ENCODE measurements at places on chromosomes 12 and 14.
A peak's percentile ranks its signal among the peaks of the same experiment; 100 is the strongest.

- DNase-seq = no peak
These were observed 61.8 kb downstream of the TSPAN9 start for GRCh38 chr12:3138941-3139511.

GRCh38 chr14:54169254-54169924 is 212.8 kb upstream of the BMP4 start:
- DNase-seq = no peak

GRCh38 chr12:15842108-15842507 is 40.1 kb upstream of the STRAP start:
- DNase-seq = no peak

DNA sequence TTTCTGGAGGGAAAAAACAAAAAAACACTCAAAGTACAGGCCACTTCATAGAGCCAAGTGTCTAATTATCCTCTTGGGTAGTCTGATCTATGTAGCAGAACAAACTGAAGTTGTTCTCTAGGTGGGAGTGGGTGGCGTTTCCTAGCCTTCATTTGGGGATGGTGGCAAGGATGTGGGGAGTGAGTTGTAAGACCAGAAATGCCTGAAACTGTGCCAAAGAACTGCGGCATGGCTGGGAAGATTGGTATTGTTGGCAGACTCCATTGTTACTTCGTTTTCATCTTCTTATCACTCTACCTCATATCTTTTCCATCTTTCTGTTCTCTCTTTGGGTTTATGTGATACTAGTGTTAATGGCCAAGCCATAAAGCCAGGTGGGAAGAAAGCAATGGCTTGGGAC is 177.3 kb upstream of the DDHD1 start:
- no peak for DNase-seq

GRCh38 chr14:71803539-71804260 is 128.5 kb upstream of the RGS6 start:
- no peak for DNase-seq

DNA sequence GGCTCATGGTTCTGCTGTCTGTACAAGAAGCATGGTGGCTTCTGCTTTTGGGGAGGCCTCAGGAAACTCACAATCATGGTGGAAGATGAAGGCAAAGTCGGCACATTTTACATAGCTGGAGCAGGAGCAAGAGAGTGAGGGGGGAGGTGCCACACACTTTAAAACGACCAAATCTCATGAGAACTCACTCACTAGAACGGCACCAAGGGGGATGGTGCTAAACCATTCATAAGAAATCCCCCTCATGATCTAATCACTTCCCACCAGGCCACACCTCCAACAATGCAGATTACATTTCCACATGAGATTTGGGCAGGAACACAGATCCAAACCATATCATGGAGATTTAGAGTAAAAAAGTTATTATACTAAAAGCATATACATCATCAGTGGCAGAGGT is 13.6 kb upstream of the LEMD3 start:
- no peak for DNase-seq

- DNase-seq = no peak
These were observed 22.8 kb downstream of the PPP1R12A start for GRCh38 chr12:79911889-79912656.

DNA sequence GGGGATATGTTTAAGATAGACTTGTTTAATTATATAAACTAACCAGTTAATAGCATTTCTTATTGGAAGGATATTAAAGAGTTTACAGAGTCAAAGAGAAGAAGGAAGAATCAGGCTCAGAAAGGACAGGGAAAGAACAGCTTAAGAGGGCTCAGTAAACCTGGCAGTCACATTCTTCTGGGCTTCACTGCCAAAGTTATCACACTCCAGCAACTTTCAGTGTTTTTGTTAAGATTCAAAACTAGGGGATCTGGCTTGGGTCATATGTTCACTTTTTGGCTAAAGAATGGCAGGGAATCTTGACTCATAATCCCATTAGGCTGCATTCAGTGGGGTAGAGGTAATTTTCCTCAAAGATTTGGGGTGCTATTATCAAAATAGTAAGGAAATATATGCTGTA is 312.3 kb downstream of the RAD51B start:
- DNase-seq = no peak

DNA sequence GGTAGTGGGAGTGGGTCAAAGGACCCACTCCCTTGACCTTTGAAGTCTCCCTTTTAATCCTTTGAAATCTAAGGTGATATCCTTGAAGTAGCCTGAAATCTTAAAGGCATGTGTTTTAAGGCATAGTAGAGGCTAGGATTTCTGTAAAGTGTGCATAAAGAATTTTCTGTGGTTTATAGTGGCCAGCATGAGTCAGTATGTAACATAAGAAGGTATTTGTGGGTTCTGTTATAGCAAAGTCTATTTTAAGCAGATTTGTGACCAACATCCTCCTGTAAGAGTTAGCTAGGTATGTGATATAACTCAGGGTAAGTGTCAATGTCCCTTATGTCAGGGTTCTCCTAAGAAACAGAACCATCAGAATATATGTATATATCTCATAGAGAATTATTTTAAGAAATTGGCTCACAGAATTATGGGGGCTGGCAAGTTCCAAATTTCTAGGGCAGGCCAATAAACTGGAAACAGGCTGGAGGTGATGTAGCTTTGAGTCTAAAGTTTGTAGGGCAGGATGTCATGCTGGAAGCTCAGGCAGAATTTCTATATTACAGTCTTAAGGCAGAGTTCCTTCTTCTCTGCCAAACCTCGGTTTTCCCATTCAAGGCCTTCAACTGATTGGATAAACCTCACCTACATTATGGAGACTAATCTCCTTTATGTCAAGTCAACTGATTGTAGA is 18.7 kb upstream of the EPYC start:
- no peak for DNase-seq

- no peak for DNase-seq
These were observed 137.7 kb upstream of the FGD4 start for GRCh38 chr12:32261638-32262037.

DNA sequence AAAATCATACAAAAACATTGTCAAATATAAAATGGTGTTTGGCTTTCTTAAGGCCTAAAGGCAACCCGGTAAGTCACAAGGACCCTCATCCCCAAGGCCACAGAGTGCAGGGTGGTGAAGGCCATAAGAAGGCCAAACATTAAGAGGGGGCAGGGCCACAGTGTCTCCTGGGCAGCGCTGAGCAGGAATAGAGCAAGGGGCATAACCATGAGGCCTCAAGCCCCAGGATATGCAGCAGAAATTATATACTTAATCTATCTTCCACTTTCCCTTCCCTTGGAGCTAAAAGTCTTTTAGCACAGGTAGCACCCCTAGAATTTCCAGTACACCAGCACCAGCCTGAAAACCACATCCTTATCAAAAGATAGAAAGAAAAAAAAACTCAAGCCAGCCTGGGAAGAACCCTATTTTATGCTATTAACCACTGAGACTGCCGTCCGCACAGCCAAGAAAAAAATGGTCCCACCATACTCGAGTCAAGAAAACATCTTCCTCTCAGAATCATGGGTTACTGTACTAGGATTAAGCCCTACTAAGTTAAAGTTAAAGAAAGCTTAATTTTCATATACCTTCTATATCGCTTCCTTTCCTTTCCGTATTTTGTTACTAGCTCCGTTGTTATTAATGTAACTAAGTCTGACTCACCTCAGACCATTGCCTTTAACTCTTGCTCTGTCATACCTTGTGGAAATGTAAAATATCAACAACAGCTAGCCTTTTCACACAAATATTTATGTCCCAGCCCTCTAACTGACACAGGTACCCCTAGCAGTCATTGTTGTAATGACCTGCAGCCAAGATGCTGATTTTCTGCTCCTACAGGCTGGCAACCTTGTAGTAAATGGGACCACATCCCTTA is 20.1 kb downstream of the KLRK1 start:
- DNase-seq = no peak

DNA sequence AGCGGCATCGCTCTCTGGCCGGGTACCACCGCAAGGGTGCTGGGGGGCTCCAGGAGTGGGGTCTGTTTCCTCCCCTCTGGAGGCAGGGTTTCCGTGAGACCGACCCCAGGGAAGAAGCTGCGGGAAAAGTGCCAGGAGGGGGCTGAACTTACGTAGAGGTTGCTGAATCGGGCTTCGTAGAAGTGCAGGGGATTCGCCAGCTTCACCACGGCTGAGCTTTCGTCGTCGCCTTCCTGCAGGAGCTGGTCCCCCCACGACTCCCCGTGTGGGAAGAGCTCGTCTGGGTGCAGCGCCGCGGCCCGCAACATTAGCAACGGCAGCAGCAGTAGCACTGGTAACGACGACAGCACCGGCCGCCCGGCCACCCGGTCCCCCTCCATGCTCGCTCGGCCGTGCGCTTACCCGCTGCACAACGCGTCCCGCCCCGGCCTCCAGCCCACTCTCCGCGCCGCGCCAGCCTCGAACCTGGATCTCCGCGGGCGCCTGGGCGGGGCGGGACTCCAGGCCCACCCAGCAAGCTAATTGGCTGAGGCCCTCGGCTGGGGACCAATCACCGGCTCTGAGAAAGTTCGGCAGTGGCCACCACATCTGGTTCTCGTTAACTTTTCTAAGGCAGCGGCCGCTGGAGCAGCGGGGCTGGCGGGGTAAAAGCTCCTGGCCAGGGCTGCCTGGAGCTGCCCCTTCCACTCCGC is at the start of gene NID2:
Gene NID2 (minus strand): TSS at position 445 of the 692 bp plus-strand sequence. CDS start 65 bp downstream, at position 380.
- DNase-seq = peak; percentile 20

- no peak for DNase-seq
These were observed 152.8 kb upstream of the DHRS4 start for GRCh38 chr14:23800811-23801210.

DNA sequence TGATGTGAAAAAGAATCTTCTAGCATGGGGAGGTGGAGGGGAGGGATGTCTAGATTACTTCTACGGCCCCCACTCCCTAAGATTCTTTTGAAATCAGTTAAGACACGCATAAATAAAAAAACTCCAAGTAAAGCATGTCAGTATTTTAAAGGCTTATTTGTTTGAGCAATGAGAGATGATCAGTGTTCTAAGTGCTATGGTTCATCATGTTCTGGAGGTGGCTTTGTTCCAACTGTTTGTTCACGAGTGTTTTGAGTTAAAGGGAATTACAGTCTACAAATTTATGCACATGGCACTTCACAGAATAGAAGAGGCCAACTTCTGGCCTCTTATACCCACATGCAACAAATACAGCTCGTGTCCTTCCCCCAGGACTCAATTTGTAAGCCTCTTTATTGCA is 394.9 kb downstream of the RAD51B start:
- DNase-seq = no peak

GRCh38 chr12:112496496-112496895 is 77.7 kb downstream of the PTPN11 start:
- no peak for DNase-seq

GRCh38 chr12:111840807-111841206 is 1.2 kb upstream of the MAPKAPK5 start:
- DNase-seq = no peak

- no peak for DNase-seq
These were observed 112.0 kb downstream of the SLC5A8 start for GRCh38 chr12:101097829-101098580.

DNA sequence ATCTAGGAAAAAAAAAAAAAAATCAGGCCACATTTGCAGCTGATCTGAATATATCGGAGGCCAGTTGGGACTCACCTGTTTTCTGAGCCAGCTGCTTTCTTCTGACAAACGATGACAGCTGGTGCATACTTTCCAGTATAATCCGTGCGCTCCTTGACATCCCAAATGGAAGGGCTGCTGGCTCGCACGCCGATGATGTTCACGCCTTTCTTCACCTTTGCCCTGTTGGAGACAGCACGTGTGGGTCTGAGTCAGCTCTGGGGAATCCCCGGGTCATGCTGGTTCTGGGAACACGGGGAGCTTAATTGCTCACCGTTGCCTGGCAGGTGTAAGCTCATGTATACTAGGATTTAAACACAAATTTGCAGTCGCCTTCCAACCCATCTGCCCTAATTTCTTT is 372.8 kb downstream of the TMEM132D start:
- no peak for DNase-seq

GRCh38 chr14:100132903-100133510 is 26.4 kb downstream of the DEGS2 start:
- DNase-seq = no peak

- no peak for DNase-seq
These were observed 16.8 kb downstream of the ATP5MC2 start for GRCh38 chr12:53659011-53659551.

DNA sequence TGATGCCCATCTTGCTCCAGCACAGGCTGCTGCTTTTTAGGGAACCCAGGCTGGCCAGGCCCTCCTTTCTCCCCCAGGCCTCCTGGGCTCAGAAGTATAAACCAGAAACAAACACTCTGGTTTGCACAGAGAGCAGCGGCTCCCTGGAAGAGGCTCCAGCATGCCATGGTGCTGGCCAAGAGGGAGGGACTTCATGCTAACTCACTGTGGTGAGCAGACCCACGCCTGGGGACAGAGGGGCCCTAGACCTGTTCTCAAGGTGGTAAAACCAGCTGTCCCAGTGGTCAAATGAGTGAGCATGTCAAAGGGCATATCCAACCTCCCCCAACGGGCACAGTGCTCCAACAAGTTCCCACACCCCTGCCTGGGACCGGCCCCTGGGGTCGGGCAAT is 15.5 kb downstream of the BCL11B start:
- DNase-seq = no peak

GRCh38 chr14:93898081-93898611 is 29.0 kb upstream of the FAM181A start:
- no peak for DNase-seq

GRCh38 chr12:39378341-39378740 is 64.6 kb downstream of the KIF21A start:
- DNase-seq = no peak

DNA sequence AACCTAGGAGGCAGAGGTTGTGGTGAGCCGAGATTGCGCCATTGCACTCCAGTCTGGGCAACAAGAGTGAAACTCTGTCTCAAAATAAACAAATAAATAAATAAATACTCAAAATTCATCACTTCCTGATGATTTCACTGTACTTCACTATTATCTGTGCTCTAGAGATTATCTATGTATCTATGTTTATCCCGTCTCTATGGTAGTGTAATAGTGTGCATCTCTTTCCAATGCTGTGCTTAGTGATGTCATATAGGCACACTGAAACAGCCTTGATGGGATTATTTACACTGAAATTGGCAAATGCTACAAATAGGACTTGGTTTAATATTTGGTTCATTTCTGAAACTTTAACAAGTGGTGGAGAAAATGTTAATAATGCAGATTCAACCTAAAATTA is 6.5 kb downstream of the CAPS2 start:
- DNase-seq = no peak

DNA sequence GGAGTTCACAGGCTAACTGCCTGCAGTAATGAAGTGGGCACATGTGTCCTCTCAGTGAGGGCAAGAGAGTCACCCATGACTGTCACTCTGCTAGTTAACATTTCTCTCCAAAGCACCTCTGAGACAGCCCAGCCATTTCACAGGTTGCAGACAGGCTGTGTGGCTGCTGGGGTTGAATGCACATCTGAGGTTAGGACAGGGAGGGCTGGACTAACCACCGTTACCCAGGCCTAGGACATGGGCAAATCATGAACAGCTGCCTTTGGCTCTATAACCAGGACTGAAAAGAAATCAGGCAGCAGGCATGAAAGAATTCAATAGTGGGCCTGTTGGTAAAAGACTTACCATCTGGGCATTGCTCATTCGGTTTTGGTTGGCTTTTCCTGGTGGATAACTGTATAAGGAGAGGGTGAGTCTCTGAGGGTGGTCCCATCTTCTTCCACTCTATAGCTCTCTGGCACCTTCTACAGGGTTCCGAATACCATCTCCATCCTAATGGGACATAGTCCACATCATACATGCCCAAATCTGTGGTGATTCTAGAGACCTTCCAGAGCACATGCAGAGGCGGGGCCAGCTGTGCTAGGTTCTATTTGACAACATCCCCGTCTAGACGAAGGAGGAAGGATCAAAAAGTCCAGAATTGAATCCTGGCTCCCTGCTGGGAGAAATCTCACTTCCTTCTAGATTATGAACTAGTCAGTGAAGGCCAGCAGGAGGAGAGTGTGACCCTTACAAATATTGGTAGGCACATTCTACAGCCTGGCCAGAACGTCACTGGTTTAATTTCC is 10.8 kb downstream of the CRACR2A start:
- DNase-seq = no peak

GRCh38 chr14:77024171-77024691 is 4.3 kb downstream of the IRF2BPL start:
- no peak for DNase-seq
